ENCODE measurements at places on chromosomes 2 and 18.

DNA sequence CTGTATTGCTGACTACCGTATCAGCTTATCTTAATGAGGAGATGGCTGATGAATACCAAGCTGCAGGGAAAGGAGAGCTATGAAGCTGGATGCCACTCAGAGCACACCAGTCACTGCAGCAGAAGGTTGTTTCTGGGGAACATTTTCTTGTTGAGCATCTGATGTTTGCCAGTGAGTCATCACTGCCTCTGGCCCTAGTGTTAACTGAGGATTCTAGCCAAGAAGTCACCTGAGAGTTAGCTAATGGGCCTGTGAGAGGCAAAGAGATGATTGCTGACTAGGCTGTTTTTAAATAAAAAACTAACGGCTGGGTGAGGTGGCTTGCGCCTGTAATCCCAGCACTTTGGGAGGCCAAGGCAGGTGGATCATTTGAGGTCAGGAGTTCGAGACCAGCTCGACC lies 37.9 kb downstream of the CCDC150 start:
- DNase-seq = peak; percentile 4

- no peak for DNase-seq
Measured at GRCh38 chr18:62017618-62018017, 124.8 kb upstream of the RNF152 start.

GRCh38 chr2:144083211-144083610 lies 436.7 kb downstream of the ZEB2 start:
- no peak for DNase-seq

GRCh38 chr18:7414459-7414858 lies 152.7 kb upstream of the PTPRM start:
- no peak for DNase-seq

GRCh38 chr2:208255557-208256106 lies 761 bp upstream of the IDH1 start:
- no peak for DNase-seq

DNA sequence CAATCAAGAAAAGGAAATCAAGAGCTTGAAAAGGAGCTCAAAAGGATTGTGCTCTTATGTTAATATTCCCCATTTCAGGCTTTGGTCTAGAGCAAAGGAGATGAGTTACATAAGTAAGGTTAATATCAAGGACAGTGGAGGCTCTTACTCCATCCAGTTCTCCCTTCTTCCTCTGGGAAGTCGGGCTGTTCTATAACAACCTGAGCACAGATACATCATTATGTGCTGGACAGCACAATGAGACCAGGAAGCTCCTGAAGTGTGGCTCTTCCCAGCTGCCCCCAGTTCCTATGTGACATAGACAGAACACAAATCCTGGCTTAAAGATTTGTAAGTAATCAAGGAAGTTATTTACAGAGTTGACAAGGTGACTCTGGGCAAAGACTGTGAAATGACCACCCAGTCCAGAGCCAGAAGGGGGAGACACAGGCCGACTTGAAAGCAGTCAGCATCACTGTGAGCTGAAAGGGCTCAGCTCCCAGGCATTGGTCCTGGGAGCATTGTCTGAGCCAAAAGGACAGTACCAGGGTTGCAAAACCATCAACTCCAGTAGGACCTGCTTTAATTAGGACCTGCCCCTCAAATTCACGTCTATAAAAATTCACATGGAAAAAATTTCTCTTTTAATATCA lies 917.6 kb upstream of the ACVR2A start:
- no peak for DNase-seq

DNA sequence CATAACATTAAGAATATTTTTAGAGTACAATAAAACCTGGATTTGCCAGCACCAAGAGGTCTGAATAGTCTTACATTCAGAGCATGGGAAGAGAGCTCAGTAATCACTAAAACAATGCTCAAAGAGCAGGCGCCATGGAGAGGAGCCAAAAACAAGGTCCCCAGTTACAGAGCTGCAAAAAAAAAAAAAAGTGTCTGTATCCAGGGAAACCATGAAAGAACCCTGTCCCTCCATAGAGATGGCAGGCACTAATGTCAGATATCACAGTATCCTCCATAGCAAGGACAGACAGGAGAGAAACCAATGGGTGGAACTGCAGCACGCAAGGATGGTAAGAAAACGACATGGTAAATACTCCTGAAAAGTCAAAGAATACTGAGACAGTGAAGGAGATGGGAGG lies 19.5 kb downstream of the FBXO15 start:
- DNase-seq = no peak

GRCh38 chr2:53515435-53516332 lies 251.9 kb upstream of the CHAC2 start:
- no peak for DNase-seq

DNA sequence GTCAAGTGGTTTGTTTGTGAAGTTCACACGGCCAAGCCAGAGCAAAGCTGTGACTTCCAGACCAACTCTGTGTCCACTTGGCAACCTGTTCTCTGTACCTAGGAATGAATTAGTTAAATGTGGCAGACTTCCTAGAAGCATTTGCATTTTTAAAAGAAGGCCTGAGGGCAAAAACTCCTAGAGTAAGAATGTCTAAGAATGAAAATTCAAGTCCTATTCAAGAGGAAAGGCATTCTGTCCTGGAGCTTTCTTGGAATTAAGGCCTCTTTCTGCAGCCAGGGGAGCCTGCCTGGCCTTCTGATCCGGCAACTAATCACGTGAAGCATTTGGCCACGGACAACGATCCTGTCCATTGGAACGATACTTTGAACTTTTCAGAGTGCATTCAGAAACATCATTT lies 155.0 kb downstream of the SETBP1 start:
- DNase-seq = no peak

DNA sequence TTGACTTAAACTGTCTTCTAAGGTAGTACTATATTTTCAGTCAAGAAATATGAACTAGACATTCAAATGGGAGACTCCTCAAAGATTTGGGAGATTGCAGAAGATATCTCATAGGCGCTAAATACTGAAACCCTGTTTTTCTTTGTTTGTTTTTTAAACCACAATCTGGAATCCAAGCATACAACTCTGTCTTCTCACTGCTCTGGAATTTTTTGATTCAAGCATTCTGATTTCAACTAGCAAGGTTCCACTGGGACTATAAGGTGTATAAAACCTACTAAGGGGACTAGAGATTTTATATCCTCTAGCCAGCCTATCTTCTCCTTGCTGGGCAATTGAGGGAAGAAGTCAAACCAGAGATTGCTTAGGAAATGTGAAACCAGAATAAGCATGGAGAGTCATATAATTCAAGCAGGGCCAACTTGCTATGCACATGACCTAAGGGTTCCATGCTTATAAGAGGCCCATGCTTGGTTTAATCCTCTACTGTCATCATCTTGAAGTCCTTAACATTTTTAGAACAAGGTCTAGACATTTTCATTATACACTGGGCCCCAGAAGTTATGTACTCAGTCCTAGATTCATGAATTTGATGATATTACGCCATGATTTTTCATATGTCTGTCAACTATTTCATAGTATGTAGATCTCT lies 405.5 kb downstream of the PARD3B start:
- no peak for DNase-seq

- DNase-seq = peak; percentile 18
Measured at GRCh38 chr18:26621161-26622026, 73.0 kb upstream of the KCTD1 start.

DNA sequence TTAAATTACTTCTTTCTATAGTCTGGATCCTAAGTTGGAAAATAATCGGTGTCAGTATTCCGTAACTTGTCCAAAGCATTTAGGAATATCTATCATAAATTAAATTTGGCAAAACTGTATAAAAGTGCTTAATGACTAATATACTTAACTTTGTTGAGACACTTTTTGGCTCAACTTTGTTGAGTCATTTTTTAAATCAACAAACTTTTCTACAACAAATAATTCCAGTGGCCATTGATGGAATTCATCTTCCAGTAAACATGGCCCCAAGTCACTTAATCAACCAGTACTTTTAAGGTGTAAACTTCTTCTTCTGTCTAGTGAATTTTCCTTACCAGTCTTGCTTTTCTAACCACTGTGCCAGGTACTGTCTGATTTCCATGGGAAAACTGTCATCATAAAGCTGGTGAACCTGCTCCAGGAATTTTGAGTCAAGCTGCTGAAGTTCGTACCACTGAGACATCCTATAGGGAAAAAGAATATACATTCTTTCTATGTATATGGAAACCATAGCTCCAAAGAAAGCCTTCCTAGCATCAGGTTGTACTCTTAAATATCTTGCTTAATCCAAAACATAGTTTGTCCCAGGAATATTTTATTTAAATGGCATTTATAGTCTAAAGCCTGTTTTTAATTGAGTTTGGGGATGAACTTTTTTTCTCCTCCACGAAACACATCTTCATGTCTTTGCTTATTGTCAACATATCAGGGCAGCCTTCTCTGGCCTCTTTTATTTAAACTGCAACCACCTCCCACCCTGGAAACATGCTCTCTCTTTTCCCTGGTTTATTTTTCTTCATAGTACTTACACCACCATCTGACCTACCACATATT lies 4.2 kb downstream of the STAT1 start:
- no peak for DNase-seq

GRCh38 chr2:147172493-147173188 lies 672.2 kb upstream of the ACVR2A start:
- DNase-seq = no peak

- no peak for DNase-seq
Measured at GRCh38 chr2:188079196-188079595, 212.5 kb upstream of the GULP1 start.

DNA sequence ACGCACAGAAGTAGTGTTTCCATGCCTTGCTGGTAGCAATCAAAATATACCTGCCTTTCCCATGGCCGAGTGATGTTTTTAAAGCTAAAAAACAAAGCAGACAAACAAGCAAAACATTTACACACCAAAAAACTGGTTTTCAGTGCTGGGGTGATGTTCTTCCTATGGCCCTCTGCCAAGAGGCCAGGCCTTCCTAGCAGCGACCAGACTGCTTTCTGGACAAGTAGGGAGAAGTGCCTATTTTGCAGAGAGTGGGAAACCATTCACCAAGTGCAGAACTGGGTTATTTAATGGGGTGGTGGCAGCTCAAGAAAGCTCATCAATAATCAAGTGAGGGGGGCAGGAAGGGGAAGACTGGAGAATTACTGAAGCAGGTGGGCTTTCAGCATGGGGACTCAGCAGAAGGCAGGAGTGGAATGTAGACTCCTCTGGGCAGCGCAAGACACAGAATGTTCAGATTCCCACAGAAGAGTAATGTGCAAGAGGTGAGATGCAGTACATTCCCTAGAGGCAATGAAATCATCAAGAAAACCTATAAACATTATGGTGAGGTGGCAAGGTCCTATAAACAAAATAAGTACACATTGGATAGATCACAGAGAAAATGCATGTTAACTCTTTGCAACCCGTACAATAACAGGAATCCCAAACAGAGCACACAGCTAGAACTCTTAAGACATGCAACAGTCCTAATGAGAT lies 44.0 kb downstream of the CPO start:
- no peak for DNase-seq

DNA sequence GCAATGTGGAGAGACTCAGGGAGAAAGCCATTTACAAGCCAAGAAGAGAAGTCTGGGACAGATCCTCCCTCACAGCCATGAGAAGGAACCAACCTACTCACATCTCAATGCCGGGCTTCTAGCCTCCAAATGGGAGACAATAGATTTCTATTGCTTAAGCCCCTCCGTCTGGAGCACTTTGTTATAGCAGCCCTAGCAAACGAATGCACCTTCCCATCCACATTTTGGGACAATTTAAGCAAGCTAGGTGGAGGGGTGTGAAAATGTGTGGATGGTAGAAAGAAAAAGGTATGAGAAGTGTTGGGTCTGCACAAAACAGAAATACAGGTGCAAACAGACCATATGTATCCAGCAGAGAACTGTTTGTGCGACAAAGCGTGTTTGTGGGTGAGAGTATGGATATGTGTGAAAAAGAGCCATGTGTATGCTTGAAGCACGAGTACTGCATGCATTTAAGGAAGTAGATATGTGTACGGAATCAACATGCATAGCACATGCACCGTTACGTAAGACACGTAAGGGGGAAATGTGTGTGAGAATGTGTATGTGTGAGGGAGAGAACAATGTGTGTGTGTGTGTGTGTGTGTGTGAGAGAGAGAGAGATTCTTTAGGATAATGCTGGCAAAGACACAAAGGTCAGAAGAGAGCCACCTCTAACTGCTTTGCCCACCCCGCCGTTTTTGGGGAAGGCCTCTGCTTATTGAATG lies 13.1 kb upstream of the E2F6 start:
- no peak for DNase-seq

- DNase-seq = no peak
Measured at GRCh38 chr18:67280486-67281242, 235.9 kb downstream of the DSEL start.

DNA sequence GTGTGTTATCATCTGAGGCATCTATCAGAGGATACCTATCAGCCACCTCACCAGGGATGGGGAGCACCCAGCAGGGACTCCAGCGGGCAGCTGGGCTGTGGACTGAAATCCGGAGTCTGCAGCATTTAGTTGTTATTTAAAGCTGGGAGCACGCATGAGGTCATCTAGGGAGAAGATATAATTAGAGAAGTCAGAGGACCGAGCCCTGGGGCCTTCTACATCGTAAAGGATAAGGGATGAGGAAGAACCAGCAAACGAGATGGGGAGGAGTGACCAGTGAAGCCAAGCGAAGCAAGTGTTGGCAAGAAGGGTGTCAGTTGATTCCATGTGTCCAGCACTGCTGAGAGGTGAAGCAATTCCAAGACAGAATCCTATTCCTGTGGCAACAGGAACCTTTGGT lies 70.3 kb downstream of the STEAP3 start:
- DNase-seq = no peak

DNA sequence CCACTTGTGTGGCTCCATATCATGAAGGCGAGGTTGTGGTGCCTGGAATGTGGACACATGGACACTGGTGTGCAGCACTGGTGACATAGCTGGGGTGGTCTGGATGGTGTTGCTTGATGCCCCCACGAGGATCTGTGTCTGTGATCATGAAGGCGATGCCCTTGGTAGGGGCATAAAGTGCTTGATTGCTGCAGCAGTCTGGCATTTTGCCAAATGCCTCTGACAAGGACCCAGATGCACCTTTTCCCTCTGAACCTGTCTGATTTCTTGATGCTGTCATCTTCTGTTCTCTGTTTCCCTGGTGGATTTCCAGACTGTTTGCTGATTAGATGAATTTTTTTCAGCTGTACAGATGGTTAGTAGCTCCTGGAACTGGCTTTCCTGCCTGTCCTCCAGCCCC lies 752.0 kb upstream of the HS6ST1 start:
- no peak for DNase-seq

DNA sequence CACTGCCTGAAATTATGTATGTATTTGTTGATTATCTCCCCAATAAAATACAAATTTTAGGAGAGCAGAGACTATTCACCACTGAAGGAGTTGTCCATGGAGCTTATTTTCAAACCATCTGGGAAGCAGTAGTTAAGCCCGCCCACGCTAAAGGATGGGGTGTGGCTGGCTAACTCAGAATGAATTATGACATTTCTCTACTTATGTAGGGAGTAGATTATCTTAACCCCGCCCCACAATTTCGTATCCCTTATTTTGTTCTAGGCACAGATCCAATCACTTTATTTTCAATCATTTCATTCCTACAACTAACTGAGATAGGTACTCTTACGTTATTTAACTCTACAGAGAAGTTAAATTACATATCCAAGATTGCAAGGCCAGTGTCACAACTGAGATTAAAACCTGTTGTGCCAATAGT lies 1.4 kb upstream of the LAPTM4A start:
- DNase-seq = peak; percentile 51

All from T47D (cell line).